ENCODE measurements at places on chromosomes 16 and 17.

DNA sequence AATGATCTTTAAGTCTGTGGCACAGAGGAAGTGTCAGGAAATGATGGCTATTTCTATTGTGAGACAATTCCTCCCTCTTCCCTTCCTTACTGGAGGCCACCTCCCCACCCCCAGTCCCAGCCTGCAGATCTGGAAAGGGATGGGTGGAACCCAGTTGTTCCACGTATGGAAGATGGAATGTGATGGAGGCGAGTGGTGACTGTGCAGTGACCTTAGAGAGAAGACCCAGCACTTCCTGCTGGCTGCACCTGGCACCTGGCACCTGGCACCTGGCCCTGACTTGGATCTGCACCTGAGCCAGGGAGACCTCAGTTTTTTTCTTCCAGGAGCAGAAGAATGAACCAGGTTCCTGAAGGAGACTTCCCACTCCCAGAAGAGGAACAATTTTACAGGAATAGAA lies 33.0 kb upstream of the TMC5 start:
- no peak for DNase-seq

GRCh38 chr17:12579288-12579687 lies 86.4 kb upstream of the MYOCD start:
- no peak for DNase-seq

- no peak for DNase-seq
Measured at GRCh38 chr16:17780181-17780580, 309.4 kb upstream of the XYLT1 start.

GRCh38 chr16:56357241-56357764 lies 68.0 kb downstream of the AMFR start:
- no peak for DNase-seq

DNA sequence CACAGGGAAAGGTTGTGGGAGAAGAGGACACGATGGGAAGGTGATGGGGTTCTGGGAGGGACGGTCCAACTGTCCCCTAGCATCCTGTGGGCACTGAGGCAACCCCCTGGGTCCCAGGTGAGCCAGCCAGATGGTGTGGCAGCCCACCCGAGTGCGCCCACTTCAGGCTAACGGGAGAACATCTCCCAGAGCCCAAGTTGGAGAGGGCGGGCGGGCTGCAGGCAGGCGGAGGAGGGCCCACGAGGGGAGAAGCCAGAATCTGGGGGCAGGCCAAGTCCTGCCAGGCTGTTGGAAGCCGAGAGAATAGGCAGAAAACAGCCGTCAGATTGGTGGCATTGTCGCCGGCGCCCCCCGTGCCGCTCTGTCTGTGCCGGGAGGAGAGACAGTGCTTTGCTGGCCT lies 13.8 kb upstream of the ABCC3 start:
- DNase-seq = no peak

- DNase-seq = no peak
Measured at GRCh38 chr17:37642681-37643080, 565 bp downstream of the DDX52 start.

DNA sequence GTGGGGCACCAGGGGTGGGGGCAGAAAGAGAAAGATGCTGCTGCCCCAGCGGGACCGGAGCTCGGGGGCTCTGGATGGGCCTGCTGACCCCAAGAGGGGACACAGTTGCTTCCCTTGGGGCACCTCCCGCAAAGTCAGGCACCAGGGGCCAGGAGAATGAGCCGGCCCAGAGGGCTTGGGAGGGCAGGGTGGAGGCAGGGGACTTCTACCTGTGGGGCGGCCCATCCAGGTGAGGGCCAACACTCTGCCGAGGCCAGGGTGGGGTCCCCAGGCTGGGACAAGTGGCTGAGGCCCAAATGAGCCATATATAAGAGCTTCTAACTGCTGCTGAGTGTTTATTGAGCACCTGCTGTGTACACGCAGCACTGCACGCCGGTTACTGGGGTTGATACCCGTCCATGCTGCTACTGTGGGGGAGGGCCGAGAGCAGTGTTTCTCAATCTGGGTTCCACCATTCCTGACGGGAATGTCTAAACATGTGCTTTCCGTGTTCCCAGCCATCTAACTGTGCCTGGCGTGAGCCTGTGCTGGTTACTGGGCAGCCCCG lies 211.7 kb upstream of the GSE1 start:
- no peak for DNase-seq

DNA sequence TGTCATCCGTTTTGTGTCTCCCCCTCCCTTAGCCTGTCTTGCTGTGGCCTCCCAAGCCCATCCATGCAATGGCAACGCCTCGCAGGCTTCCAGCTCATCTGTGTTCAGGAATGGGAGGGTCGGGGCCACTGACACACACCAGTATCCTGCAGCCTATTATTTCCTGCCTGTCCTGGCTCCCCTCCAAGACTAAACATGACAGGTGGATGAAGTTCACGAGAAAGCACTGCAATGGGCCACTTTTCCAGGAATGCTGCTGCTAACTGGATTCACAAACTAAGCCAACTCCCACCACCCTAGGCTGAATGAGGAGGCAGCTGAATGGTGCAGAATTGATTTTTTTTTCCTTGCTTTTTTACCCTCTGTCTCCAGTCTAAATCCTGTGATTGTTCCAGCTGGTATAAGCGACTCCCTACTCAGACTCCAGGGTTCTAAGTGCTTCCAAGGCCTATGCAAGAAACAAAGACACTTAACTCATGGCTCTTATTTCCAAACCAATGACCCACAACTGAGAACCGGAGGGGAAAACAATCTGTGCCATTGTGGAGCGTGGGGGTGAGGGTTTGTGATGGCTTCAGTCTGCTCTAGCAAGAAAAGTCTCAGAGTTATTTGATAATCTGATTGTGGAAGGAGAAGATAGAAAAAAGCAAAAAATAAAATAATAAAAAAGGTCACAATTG lies 23.3 kb downstream of the TMEM100 start:
- DNase-seq = no peak

GRCh38 chr16:30184096-30184890 lies 891 bp downstream of the CORO1A start:
- no peak for DNase-seq

DNA sequence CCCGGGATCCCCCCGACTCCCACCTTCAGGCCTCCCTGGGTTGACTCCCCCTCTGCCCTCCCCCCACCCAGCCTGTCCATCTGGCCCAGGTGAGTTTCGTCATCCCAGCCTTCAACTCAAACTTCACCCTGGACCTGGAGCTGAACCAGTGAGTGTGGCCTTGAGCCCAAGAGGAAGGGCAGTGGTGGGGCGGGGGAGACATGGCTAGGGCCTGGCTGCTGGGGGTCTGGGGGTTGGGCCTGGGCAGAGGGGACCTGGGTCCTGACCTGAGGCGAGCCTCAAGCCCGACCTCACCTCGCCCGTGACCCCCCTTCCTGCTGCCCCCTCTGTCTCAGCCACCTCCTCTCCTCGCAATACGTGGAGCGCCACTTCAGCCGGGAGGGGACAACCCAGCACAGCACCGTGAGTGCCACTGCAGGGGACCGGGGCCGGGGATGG lies 10.9 kb downstream of the ADAM11 start:
- DNase-seq = no peak

GRCh38 chr17:15941781-15942180 lies 3.1 kb upstream of the ADORA2B start:
- no peak for DNase-seq

GRCh38 chr17:5719976-5720375 lies 135.7 kb upstream of the NLRP1 start:
- DNase-seq = no peak

- no peak for DNase-seq
Measured at GRCh38 chr17:51481370-51481769, 221.0 kb downstream of the UTP18 start.

DNA sequence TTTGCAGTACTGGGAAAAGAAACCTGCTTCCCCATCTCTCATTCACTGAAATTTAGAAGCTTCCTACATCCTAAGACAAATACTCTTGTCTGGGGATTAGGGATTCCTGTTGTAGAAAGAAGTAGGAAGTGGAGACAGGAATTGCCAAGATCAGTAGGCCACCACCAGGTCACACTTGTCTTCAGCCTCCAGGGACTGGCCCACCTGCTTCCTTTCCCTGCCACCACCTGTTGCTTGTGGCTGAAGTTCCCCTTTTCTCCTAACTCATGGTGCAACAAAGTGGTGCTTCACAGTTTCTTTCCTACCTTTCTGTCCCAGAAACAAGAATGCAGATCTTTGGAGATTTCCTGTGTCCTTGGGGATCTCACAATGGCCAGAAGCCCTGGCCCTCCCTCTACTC lies 82.4 kb downstream of the WNT3 start:
- no peak for DNase-seq

DNA sequence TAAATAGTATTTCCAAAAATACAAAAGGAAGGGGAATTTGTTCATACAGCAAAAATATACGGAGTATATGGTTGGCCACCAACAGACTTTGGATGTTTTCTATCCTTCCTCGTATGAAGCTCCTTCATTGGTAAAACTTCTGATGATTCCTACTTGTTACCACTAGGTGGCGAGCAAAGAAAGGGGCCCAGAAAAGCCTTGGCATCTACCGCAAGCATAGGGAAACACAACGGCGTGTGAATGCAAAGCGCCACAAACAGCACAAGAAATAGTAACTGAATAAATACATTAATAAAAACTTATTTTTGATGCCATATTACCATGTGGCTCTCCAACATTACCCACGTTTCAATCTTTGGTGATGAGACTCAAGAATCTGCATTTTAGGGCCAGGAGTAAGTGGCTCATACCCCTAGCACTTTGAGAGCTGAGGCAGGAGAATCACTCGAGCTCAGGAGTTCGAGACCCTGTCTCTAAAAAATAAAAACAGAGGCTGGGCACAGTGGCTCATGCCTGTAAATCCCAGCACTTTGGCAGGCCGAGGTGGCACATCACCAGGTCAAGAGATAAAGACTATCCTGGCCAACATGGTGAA lies 34.5 kb downstream of the YWHAE start:
- peak; percentile 35 for DNase-seq

DNA sequence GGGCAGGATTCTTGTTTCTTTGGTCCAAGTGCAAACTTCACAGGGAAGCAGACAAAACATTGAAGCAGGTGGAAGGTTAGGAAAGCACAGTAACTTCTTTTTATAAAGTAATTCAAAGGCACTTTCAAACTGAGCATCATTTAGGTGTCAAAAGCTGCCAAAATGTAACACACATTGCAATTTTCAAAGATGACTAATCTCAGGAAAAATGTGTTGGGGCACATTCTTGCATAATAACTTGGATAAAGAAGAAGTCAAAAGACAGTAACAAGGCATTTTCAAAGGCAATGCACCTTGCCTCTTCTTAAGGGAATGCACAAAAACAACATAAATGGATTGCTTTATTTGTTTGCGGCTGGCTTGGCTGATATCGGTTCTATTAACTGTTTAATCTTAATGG lies 3.6 kb downstream of the KCNJ2 start:
- DNase-seq = no peak

DNA sequence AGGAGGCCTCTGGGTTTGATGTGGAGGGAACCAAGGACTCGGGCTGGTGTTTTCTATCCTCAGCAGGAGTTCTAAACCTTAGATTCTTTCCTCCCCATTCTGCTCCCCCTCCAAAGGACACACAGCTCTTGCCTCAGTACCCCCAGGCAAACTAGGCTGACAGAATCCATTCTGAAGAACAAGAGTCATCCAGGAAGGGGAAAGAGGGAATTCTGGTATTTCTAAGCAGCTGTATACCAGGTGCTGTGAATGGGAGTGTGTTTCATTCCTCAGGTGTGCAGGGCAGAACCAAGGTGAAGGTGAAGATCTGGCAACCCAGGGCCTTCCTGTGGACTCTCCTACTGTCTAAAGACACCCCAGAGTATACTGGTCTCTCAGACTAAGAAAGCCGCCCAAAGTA lies 4.1 kb downstream of the INPP5K start:
- no peak for DNase-seq

GRCh38 chr17:8803531-8804420 lies 4.6 kb upstream of the MFSD6L start:
- DNase-seq = no peak

DNA sequence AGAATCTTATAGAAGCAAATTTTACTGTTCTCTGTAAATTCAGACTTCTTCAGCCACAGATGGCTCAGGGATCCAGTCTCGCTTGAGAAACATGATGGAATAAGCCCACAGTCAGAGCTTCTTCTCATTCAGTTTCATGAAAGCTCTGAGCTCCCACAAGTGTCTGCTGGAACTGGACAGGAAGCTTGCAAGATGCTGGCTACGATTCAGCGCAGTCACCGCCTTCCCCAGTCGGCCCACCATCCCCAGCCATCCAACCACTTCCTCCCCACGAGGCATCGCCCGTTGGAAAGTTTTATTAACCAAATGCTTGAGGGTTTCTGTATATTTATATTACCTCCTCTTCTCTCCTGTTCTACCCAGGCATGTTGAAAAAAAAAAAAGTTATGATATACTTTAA lies 171.7 kb downstream of the ZFHX3 start:
- DNase-seq = no peak

- DNase-seq = no peak
Measured at GRCh38 chr17:34436607-34437006, 73.6 kb upstream of the CCL1 start.

- no peak for DNase-seq
Measured at GRCh38 chr17:3448059-3448665, 14.5 kb upstream of the OR1E2 start.

DNA sequence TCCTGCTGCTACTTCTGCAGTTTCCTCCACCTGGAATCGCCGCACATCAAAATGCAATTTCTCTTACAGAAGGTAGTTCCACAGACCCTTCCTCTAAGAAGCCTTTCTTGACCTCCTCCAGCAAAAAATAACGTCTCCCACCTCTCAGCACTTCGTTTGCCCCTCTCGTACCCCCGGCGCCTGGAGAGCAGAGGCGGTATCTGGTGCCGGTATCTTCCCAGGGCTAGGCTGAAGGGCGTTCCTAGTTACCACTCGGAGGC lies 482 bp downstream of the DCTPP1 start:
- DNase-seq = no peak

DNA sequence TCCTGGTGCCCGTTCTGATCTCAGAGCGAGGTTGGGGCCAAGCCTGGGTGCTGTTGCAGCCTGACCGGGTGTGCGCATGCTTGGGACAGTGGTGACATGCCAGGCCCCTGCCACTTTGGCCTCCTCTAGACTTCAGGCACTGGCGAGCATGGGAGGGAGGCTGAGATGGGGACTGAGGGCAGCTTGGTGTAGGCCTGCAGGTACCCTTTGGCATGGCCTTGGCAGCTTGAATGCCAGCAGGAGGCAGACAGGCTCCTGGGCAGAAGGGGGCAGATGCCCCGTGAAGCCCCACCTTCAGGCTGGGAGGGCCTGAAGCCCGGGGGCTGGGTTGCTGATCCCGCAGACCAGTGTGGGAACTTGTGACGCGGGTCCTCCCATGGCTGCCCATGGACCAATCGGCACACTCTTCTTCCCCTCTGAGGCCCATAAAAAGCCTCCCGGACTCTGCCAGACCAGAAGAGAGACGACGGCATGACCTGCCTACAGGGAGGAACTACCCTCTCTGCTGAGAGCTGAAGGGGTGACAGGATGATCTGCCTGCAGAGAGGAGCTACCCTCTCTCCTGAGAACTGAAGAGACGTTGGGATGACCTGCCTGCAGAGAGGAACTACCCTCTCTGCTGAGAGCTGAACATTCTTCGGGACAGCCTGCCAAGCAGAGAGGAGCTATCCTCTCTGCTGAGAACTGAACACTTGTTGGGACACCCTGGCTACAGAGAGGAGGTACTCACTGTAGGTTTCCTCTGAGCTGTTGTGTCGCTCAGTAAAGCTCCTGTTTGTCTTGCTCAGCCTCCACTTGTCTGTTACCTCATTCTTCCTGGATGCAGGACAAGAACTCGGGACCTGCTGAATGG lies 17.5 kb downstream of the RHOT1 start:
- DNase-seq = no peak

GRCh38 chr17:64192589-64192988 lies 62.6 kb upstream of the ERN1 start:
- no peak for DNase-seq

- DNase-seq = no peak
Measured at GRCh38 chr17:19540706-19541370, 7.2 kb downstream of the SLC47A1 start.

Measured in SK-N-MC (cell line).